Activated T-helper 9 cell treated with anti-CD3 and anti-CD28 coated beads, Interleukin-2, amount 50 U/mL, for 16 hours (primary cell): ENCODE measurements at places on chromosomes 16 and 17.

DNA sequence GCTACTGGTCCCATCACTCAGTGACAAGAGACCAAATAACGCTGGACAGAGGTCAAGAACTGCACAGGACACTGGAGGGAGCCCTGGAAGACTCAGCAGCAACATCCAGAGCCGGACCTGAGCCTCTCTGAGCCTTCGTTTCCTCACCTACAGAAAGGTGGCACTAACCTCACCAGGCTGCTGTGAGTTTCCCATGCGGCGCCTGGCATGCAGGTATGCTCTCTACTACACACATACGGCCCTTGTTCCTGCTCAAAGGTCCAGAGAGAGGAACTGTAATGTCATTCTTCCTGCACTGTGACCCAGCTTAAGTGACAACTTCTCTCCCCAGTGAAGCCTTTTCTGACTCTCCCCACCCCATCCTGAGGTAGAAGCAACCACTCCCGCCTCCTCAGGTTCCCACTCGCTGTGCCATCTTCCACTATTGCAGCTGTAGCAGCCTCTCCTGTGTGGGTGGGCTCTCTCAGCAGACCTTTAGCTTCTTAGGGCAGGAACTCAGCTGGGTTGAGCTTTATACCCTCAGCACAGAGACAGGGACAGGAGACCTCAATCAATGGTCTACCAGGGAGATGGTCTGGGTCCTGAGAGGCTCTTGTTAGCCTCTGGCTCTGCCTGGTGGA is 43.9 kb upstream of the SREBF1 start:
- DNase-seq, result no peak

GRCh38 chr16:165539-166374 is at the start of gene HBM:
Gene HBM (plus strand): TSS chr16:165978. CDS start chr16:165998, 20 bp downstream.
- DNase-seq, result no peak

DNA sequence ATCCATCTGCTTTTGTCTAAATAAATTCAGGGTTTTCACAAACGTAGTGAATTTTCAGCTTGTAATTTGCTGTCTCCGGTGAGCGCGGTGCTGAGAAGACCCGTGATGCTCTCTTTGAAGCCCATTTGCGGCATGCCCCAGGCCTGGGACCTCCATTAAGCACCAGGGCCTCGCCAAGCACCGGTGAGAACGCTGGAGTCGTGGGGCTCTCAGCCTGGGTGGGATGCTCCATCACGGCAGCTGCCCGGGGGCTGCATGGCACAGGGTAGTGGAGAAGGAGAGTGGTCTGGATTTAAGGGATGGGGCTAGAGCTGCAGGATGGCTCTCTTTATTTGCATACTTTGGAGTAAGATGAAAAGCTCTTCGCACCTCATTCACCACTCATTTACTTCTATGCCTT is 248.7 kb downstream of the ABCC12 start:
- DNase-seq, result no peak

DNA sequence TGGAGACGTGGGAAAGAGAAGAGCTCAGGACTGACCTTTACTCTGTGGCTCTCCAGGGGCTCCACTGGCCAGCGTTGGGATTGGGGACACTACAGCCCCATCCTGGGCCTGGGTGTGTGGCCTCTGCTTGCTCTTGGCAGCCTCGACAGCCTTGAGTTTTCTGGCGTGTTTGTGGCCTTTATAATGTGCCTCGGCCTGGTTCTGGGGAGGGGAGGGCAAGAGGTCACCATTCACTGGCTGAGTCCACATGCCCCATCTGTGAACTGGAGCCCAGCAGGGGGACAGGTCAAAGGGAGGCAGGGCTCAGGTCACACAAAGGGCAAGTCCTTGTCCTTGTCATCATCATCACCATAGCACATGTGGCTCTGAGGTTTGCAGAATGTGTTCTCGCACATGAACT is 11.7 kb downstream of the NKIRAS2 start:
- DNase-seq, result no peak

- no peak for DNase-seq
These were observed 21.9 kb downstream of the AIPL1 start for GRCh38 chr17:6413065-6413464.

- no peak for DNase-seq
These were observed 21.2 kb downstream of the CLEC16A start for GRCh38 chr16:10965440-10966061.

DNA sequence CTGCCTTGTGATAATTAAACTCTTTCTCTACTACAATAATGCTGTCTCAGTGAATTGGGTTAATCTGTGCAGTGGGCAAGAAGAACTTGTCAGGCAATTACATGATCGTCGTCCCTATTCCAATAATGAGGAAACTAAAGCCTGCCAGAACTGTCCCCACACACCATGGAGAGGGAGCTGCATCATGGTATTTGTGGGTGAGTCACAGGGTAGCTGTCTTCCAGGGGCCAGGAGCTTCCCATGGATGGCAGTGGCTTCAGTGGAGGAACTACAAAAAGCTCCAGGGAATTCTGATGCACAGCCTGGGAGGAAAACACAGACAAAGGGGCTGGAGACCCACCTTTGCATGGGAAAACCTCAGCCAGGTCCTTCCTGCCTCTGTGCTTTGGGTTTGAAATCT is 83.3 kb upstream of the C16orf82 start:
- DNase-seq, result no peak

GRCh38 chr16:27402964-27403600 is 1.1 kb downstream of the IL21R start:
- peak; percentile 28 for DNase-seq

DNA sequence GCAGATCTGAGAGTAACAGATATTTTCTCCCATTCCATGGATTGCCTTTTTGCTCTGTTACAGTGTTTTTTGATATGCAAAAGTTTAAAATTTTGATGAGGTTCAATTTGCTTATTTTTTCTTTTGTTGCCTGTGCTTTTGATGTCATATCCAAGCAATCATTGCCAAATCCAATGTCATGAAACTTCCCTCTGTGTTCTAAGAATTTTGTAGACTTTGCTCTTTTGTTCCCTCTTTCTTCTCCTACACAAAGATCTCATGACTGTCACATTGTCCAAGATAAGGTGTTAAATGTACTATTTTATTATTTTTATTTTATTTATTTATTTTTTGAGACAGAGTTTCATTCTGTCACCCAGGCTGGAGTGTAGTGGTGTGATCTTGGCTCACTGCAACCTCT is 18.9 kb upstream of the KCNH6 start:
- DNase-seq, result no peak

DNA sequence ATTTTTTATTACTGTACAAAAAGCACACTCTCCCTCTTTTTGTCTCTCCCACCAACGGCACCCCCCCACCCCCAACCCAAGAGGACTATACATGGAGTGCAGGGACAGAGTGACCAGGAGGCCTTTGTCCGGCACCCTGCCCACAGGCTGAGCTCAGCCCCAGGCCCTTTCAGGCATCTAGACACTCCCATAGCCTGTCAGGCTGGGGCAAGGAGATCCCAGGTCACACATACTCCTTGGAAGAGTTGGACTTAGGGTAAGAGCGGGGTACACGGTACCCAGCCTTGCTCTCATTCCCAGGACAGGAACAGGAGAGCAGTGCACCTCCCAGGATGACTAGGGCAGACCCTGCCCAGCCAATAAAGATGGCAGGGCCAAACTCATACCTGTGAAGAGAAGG is 2.1 kb downstream of the CLDN7 start:
- DNase-seq, result no peak

- DNase-seq, result no peak
These were observed 119.6 kb upstream of the ZNF750 start for GRCh38 chr17:82959242-82959930.

DNA sequence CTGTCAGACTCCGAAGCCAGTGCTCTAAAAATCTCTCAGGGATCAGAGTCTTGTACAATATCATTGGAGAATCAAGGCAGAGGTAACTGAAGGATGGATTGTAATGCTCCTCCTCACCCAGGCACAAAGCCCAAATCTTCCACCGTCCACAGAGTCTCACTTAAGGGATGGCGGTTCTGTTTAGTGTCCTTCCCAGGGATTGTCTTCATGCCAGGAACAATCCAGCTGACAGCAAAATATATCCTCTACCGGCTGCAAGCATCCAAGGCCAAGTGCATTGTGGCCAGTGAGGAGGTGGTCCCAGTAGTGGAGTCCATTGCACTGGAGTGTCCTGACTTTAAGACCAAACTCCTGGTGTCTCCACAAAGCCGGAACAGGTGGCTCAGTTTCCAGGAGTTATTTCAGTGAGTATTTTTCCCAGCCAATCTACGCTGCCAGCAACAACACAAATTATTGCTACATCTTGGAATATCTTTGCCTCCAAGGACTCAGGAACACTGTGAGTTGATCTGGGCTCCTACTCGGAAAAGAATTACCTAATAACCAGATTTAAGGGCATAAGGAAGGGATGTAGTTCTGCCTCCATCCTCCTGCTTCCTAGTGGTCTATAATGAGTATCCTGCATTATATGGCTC is 13.9 kb upstream of the ACSM1 start:
- no peak for DNase-seq

- no peak for DNase-seq
These were observed 14.7 kb downstream of the ABR start for GRCh38 chr17:1164935-1165556.

- no peak for DNase-seq
These were observed 178.6 kb downstream of the NTN1 start for GRCh38 chr17:9199571-9200551.

GRCh38 chr17:49497148-49498028 is 2.3 kb downstream of the NGFR start:
- DNase-seq, result no peak

- DNase-seq, result no peak
These were observed 534.1 kb downstream of the GRIN2A start for GRCh38 chr16:9647981-9648701.

DNA sequence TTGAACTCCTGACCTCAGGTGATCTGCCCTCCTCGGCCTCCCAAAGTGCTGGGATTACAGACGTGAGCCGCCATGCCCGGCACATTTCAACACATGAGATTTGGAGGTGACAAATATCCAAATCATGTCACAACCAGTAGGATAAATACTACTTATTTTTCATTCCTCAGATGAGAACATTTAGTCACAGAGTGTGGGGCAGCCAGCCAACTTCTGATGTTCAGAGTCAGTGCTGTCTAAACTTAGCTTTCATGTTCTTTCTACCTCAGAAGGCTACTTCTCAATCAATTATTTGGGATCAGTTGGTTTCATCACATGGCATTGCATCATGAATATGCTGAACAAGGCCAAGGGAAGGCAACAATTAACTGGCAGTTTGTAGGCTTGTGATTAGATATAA is 134.5 kb downstream of the CDH13 start:
- no peak for DNase-seq

DNA sequence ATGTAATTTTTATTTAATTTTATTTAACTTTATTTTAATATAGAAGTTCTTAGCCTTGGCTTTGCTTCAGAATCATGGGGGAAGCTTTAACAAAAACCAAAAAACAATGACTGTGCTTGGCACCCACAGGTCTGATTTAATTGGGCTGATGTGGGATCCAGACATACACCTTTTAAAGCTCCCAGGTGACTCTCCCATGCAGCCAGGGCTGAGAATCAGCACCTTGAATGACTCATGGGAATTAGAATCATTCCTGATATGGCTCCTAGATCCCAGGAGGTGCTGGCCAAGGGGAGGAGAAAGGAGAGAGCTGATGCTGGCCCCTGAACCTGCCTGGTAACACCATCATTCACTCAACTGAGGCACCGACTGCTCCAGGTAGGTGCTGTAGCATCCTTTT is 240.7 kb downstream of the PARN start:
- no peak for DNase-seq

DNA sequence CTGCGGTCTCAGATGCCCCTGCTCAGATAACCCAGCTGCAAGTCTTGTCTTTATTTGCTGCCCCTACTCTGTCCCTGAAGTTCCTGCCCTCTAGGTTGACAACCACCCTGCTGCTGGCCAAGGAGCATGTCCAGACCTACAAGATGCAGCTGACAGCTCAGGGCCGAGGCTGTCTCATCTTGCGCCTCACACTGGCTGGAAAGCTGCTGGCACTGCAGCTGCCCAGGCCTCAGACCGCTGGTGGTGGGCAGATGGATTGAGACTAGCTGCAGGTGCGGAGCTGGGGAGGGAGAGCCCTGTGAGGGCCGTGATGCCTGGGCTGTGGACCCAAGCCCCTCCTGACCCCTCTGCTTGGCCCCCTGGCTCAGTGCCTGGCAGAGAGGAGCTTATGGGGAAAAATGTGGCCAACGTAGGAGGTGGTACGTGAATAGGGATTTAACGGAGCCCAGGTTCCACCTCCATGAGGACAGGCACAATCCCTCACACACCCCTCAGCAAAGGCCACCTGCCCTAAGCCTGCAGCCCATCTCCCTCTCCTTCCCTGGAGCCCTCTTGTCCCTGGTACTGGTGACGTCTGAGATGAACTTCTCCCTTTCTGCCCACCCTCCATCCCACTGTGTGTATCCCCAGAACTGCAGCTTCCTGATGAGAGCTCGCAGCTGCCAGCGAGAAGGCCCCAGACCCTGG is 8.3 kb upstream of the GALK1 start:
- DNase-seq, result no peak

DNA sequence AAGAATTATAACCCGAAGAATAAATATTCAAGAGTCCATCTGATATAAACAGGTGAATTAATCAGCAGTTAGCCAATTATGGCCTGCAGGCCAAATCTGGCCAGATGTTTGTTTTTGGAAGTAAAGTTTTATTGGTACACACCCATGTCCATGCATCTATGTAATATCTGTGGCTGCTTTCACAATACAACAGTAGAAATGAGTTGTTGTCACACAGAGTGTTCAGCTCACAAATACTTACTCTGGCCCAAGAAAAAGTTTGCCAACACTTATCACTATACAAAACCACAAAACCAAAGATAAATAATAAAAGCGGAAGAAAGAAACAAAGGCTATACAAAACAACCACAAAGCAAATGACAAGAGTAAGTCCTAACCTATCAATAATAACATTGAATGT is 109.4 kb downstream of the CDYL2 start:
- no peak for DNase-seq

GRCh38 chr17:9255833-9256232 is 234.5 kb downstream of the NTN1 start:
- DNase-seq, result no peak
